ENCODE measurements at places on chromosomes 7 and 10. TPM values are rescaled to one million over a fixed set of nuclear protein-coding genes. Genes with fewer than 3 reads are reported as not detected.
A peak's percentile ranks its signal among the peaks of the same experiment; 100 is the strongest.

GRCh38 chr7:36777062-36777461, 52.8 kb upstream of the AOAH start:
- no peak for DNase-seq

DNA sequence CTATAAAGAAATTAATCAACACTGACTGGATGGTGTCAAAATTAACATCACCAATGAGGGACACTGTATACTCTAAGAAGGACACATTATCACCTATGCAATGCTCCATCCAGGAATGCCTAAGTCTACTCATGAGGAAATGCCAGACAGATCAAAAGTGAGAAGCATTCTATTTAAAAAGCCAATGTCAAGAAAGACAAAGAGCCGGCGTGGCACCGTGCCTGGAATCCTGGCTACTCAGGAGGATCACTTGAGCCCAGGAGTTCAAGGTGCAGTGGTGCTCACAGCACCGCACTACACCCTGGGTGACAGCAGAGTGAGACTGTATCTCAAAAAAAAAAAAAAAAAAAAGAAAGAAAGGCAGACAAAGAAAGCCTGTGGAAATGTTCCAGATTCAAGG, 45.5 kb upstream of the ANAPC16 start:
- DNase-seq, result no peak

DNA sequence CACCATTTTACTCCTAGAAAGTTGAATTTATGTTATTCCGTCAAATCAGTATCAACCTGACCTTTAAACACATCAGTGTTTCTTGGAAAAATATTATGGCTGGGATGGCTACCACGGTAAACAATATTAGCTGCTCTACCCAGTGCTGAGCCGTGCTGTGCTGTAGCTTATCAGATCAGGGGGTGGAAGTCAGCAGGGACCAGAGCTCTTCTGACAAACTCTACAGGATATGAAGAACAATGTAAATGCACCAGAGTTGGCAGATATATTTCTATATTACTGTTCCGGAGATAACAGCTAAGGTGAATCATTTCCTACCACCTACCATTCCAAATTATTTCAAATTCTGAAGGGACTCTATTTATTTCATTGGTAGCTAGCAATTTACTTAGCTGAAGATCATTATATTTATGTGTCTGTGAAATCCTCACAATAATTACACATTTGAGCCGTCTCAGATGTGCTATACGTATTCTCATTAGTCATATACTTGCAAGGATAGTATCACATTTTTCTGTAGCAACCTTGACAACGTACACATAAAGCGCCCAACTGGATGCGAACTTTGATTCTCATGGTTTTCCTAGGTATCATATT, 76.5 kb downstream of the TEX36 start:
- peak; percentile 97 for DNase-seq

- no peak for DNase-seq
These were observed 184.5 kb downstream of the ADAM12 start for GRCh38 chr10:126203746-126204145.

DNA sequence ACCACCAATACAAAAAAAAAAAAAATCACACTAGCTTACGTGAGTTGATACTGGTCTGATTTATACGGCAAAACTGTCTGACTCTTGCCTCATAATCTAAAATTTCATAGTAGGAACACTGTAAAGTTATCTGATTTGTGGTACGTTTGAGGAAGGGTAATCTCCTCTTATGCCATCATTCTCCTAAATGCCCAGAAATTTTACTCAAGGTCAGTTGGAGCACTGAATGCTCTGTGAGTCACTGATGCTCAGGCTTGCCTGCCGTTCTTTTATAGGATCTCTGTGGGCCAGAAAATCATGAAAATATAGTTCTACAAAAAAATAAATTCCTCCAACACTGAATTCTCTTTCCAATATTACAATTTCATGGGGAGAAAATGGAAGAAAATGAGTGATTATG, 135.7 kb downstream of the PDE1C start:
- DNase-seq, result no peak

DNA sequence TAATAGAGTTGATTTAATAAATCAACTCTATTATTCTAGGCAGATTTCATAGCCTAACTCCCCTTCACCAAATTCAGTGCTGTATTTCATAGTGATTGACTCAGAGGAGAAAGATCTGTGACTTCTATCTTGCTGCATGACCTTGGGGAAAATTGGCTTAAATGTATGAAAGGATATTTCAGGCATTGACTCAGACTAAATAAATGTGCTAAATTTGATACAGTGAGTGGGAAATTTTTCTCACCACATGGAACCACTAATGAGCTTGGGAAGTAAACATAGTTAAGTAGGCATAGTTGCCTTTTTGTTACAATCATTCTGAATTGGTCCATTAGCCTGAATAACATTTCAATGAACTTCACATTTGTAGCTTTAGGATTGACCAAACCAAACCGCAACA, 89.0 kb upstream of the PRPS1L1 start:
- no peak for DNase-seq

DNA sequence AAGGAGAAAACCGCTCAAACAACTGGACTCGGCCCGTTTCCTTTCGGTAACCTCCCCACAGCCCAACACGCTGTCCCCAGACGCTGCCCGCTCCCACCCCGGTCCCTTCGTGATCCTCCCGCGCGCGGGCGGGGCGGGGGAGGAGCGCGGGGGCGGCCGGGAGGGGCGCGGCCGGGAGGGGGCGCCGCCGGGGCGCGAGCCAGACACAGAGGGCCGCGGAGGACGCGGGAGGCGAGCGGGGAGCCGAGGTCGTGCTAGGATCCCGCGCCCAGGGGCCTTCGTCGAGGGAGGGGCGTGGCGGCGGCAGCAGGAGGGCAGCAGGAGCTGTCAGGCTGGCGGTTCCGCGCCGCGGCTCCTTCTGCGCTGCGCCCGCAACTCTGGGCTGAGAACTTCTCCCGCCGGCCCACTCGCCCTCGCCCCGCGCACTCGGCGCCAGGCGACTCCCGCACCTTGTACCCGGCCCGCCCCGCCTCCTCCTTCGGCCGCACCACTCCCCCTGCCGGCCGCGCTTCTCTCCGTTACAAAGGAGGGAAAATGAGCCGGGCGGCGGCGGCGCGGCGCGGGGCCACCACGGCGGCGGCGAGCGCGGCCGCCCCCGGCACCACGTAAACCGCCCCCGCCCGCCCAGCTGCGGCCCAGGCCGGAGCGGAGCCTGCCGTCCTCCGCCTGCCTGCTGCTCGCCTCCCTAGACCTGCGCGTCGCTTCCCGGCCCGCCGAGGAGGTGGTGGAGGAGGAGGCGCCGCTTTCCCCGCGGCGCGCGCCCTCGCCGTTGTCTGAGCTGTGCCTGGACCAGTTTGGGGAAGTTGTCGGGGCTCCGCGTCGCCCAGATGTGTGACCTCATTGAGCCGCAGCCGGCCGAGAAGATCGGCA, at the start of gene CDK14:
Gene CDK14 (plus strand): TSS at position 521 of the 870 bp plus-strand sequence. CDS start 307 bp downstream, at position 828.
- peak; percentile 69 for DNase-seq

HDAC9 gene
- total RNA-seq, result 2.0 TPM

MACROH2A2 gene
- not detected for total RNA-seq

RNF133 gene
- total RNA-seq, result 0.51 TPM

GIMAP4 gene
- 169 TPM for total RNA-seq

PON1 gene
- total RNA-seq, result not detected

TRIM50 gene
- not detected for total RNA-seq
